ENCODE measurements at places on chromosomes 12 and 14.

DNA sequence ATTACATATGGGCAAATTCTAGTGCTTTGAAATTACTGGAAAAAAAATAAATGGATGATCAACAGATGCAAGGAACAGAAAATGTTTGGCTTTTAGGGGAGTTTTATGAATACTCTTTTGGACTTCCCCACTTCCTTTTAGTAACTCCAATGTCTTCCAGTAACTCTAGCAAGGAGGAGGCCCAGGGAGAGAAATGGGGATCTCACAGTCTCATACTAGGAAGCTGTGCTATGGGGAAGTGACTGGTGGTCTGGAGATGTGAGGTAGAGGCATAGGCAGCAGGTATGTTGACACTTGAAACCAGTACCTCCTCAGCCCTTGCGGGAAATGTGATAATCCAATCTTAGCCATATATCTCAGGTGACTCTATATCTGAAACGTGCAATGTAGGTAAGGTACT lies 68.1 kb downstream of the CRADD start:
- DNase-seq: no peak

GRCh38 chr12:120402217-120402616 lies 33.3 kb upstream of the MSI1 start:
- no peak for DNase-seq

GRCh38 chr14:94374749-94375260 lies 13.6 kb downstream of the SERPINA1 start:
- no peak for DNase-seq

DNA sequence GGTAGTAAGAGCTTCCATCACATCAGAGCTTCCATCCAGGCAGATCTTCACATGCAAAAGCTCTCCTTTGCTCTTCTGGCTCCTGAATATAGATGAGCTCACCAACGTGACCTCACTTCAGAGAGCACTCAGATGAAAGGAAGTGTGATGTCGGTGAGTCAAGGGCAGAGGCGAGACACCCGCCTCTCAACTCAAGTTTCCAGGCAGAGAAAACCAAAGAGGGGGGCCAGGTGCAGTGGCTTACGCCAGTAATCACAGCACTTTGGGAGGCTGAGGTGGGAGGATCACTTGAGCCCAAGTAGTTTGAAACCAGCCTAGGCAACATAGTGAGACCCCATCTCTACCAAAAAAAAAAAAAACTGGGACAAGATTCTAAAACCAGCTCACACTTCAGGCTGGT lies 126.9 kb downstream of the DUSP6 start:
- peak; percentile 92 for DNase-seq

DNA sequence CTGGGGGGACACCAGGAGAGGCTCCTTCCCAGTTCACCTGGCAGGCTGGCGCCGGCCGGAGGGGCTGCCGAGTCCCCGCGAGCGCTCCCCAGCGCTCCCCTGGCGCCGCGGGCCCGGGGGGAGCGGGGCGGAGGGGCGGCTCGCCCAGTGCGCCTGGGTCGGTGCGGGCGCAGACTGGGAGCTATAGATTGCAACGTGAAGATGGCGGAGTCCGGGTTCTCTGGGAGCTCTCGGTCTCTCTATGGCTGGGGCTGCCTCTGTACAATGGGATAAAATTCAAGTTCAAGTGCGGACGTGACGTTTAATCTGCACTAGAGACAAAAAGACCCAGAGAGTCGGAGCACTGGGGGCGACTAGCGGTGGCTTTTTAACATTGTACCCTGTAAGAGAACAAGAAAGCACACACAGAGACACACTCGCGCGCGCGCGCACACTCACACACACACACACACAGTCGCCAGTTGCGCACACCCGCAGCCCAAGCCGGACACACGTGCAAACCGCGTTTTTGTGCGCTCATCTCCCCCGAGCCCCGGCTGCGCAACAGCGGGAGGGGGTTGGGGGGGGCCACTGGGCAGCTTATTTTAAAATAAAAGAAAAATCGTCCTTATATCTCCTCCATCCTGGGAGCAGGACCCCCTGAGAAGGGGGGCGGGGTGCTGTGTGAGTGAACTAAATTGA lies at the start of gene BCL11B:
TSS of gene BCL11B (minus strand) at position 247 of the 681 bp plus-strand sequence. CDS start 979 bp downstream, outside the sequence.
- DNase-seq: peak; percentile 92

DNA sequence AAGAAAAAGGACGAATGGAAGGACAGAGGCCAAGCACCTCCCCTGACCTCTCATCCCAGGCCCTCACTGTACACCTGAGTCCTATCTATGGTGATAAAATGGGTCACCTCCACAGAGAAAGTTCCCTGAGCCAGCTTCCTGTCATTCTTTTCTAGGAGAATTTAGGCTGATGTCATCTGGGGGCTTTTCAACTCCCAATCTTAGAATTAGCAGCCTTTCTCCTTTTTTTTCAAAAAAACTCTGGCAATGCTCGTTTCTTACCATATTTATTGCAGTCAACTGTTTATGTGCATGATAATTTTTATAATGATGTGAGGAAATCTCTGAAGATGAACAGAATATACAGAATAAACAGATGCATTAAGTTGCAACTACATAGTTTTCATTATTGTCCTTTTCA lies 177.6 kb downstream of the SNAPC1 start:
- DNase-seq: no peak

GRCh38 chr12:131363393-131363792 lies 347.5 kb upstream of the SFSWAP start:
- DNase-seq: no peak

GRCh38 chr14:60968099-60968498 lies 12.8 kb downstream of the TRMT5 start:
- no peak for DNase-seq

- no peak for DNase-seq
Measured at GRCh38 chr14:34715127-34715863, 902 bp upstream of the CFL2 start.

DNA sequence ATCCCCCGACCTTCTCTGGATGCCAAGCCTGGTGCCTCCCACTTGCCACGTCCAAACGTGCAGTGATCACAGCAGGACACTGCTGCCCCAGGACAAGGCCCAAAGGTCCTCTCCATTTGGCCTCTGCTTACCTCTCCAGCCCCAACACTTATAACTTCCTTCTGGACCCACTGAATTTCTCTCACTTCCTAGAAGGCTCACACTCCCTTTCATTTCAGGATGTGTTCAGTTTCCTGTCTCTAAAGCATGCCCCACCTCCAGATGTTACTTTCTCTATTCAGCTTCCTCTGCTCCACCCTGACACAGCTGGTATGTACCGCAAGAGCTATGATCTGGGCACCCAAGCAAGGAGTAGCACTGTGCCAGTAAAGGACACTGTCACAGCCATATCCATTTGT lies 33.0 kb downstream of the CDKL1 start:
- DNase-seq: no peak

- no peak for DNase-seq
Measured at GRCh38 chr14:66085665-66086064, 400.5 kb upstream of the CCDC196 start.

DNA sequence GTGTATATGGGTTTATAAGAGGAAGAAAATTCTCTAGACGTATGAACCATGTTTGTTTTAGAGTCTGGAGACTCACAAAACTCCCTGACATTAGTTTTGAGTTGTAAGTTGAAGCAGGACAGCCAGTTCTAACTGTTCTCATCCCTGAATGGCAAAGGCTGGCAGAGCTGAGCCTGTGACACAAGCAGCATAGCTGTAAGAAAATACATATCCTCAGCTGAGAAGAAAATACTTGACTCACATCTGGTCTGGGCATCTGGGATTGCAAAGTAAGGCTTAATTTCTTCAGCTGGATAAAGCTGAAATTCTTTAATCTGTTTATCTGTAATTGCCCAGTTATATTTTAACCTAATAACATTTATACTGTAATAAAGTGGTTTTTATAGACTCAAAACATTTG lies 156.3 kb downstream of the PELI2 start:
- DNase-seq: no peak

- no peak for DNase-seq
Measured at GRCh38 chr14:62093736-62094135, 331.5 kb downstream of the SNAPC1 start.

DNA sequence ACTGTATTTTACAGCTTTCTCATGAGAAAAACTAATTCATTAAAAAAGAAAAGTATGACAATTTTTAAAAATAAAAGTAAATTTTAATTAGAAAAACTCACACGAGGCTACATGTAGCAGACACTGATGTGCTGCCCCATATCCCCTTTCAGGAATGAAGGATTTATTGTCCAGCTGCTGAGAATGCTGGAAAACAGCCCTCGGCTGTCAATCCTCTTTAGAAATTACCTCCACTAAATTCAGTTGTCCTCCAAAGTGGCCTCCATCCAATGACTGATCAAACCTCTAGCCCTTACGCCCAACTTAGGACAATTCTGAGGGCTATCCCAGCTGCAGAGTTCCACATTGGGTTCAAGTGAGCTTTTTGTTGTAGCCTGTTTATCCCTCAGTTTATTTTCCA lies 29.8 kb upstream of the AP4S1 start:
- DNase-seq: no peak

GRCh38 chr12:72209086-72209485 lies 63.1 kb upstream of the TRHDE start:
- DNase-seq: no peak

DNA sequence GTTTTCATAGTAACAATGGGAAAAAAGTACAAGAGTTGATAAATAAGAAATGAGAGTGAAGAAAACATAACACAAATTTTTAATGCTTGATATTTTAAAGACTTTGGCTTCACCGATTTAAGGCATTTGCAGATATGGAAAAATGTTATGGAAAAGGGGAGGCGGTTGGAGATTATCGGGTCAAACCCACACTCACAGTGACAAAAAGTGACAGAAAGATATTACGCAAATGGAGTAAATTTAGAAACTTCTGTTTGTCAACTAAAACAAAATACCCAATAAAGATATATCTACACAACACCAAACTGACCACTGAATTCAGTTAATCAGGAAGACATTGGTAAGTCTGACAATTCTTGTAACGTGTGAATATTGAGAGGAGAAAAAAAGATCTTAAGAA lies 2.5 kb downstream of the PPP1R12A start:
- DNase-seq: no peak

- DNase-seq: no peak
Measured at GRCh38 chr12:118033323-118033722, 16.8 kb downstream of the RFC5 start.

- no peak for DNase-seq
Measured at GRCh38 chr12:130796985-130797686, 41.9 kb downstream of the STX2 start.

Data from NCI-H510A treated with DMSO at 0.1 percent for 48 hours (cell line).